Activated T-helper 1 cell treated with anti-CD3 and anti-CD28 coated beads, Interleukin-2, amount 50 U/mL, for 16 hours (primary cell): ENCODE measurements at places on chromosomes 1 and 21.

- DNase-seq, result no peak
These were observed 31.4 kb upstream of the PRELP start for GRCh38 chr1:203444171-203444576.

GRCh38 chr1:222886878-222887351 lies 72.1 kb downstream of the DISP1 start:
- no peak for DNase-seq

GRCh38 chr1:83547901-83548300 lies 451.0 kb downstream of the TTLL7 start:
- DNase-seq, result no peak

DNA sequence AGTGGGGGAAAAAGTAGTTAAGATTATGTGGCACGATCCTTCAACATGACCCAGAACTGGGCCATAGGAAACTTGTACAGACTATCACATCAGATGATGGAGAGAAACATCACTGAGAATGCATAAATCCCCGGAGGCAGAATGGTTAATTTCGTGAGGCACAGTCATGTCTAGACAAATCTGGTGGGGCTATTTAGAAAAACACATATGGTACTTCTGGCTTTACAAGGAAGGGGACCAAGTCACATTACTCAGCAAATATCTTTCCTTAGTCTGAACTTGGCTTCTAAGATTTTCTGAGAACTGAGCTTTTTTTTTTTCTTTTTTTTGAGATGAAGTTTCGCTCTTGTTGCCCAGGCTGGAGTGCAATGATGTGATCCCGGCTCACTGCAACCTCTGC lies 9.2 kb upstream of the UQCRHL start:
- DNase-seq, result no peak

DNA sequence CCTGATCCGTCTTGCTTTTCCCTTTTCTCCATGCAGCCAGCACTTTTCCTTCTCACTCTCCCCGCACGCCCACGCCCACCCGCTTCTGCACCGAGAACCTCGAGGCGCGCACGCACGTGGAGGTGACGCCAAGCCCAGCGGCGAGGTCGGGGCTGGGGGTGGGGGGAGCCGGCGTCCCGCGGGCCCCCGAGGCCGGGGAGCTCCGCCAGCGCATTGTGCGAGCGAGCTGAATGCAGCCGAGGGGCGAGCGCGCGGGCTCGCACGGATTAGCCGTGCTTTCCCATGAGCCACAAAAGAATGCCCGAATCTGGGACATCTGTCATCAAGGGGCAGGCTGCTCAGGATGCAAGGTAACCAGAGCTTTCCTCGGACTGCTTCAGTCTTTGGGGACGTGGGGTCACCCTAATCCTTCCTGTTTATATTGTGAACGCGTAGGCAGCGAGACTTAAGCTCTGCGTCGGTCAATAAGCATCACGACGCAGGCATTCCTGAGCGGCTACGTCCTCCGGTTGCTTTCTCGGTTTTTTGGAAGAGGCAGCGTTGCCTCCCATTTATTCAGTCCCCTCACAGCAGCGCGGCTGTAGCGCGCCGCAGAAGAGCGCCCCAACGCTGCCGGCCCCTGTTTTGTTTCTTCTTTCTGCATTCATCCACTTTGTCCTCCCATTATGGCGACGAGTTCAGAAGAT lies 67.3 kb upstream of the AKT3 start:
- DNase-seq, result no peak

DNA sequence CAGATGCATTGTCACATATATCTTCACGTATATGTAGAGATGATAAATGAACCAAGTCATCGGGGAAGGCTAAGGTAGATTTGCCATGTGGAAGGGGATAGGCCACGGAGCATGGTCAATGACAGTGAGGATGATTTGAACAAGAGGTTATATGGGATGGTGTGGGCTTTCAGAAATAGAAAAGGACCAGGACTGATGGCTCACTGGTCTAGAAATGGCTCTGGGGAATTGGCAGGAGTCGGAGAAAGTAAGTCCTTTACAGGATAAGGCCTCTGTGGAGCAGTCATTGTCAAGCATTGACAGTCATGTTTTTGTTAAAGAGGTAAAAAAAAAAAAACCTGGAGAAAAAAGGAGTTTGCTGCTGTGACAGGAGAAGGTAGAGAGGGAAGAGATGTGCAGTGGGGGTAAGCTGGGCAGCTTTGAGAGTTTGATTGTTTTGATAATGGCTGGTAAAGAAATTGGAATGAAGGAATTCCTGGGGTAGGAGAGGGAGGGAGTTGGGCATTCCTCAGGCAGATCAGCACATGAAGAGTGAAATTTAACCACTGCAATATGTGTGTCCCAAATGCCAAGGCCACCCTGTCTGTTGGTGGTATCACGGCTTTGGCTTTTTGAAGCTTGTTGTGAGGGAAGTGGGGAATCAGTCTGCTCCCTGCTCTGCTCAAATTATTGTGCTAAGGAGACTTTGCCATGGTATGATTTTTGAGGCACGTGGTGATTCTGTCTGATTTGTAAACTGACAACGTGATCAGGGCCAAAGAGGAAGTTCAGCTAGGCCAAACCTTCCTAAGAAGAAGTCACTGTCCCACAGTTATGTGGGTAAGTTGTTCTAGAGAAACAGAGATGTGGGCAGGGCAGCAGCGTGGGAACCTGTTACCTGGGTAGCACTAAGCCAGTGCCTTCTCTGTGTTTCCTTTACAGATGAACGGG lies 26.0 kb downstream of the MACF1 start:
- DNase-seq, result no peak

DNA sequence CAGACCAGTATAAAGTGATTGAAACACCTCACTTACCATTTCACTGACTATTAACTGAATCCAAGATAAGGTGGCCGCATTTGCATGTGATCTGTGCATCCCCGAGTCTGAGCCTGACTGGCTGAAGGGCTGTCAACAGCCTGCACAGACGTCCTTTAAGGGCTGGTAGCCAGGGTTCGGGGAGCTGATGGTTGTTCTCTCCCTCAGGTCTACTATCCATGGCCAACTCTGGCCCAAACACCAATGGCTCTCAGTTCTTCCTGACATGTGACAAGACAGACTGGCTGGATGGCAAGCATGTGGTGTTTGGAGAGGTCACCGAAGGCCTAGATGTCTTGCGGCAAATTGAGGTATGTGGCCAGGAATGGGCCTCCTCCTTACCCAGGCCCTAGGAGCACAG lies 14.0 kb downstream of the PPIE start:
- DNase-seq, result no peak
